ENCODE measurements at places on chromosomes 5 and 9.

DNA sequence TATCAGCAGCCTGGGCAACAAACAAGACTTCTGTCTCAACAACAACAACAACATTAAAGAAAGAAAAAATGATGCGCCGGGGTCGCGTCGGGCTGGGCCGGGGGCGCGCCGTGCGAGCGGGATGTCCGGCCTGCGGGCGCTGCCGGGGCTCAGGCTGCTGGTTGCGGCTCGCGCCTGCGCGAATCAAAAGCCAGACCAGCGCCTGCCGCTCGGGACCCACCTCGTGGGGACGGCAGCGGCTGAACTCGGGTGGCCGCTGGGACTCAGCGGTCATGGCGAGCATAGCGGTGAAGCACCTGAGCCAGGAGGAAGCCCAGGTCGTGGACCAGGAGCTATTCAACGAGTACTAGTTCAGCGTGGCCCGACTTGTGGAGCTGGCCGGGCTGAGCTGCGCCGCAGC, 11.9 kb upstream of the NHP2 start:
- no peak for DNase-seq

- no peak for DNase-seq
These were observed 406.7 kb upstream of the IRX4 start for GRCh38 chr5:2289380-2289779.

- no peak for DNase-seq
These were observed 262.8 kb downstream of the NR3C1 start for GRCh38 chr5:143140492-143141203.

GRCh38 chr5:137286025-137286610, 213.0 kb downstream of the SPOCK1 start:
- DNase-seq, result no peak

DNA sequence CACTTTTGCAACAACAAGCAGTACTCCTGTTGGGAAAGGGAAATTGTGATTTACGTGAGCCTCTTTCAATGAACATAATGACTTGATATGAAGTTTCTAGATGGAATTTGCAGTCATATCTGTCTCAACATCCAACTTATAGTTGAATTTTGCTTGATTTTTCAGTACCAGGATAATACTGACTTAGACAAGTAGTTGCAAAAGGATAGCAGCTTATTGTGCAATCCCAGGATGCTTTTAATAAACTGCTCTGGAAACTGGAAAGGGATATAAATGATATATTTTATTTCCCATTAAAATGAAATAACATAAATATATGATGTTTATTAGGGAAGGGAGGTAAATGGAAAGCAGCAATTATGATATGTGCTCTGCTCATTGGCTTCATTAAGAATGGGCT, 174.4 kb upstream of the RGMB start:
- no peak for DNase-seq

- DNase-seq, result no peak
These were observed 3.6 kb upstream of the FAM163B start for GRCh38 chr9:133612816-133613215.

DNA sequence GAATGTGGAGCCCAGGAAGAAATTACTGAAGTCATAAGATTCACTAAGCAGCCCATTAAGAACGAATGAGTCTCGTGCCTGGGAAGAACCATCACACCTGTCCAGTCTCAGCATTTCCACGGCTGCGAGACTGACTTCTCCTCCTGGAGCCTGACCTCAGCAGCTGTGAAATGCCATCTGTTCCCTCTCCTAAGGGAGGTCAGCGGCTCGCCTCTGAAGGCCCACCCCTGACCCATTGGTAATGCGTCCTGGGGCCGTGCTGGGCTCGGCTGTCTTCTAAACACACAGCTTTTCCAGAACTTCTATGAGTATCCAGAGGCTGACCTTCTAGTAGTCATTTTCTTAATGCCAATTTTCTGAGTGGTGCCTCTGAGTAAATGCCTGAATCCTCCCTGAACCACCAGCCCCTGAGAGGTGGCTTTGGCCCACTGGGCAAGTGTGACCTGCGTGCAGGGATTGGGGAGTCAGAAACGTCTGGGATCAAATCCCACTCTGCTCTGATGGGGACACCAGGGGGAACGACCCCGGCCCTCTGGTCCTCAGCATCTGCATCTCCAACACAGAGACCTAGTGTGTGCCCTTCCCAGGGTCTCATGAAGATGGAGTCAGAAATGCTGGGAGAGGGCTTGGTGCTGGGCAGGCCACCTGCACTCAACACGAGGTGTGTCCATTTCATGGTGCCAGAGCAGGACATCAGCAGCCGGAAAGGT, 5.7 kb downstream of the SLC6A3 start:
- no peak for DNase-seq

GRCh38 chr5:119795768-119796167, 166.4 kb downstream of the FAM170A start:
- no peak for DNase-seq

DNA sequence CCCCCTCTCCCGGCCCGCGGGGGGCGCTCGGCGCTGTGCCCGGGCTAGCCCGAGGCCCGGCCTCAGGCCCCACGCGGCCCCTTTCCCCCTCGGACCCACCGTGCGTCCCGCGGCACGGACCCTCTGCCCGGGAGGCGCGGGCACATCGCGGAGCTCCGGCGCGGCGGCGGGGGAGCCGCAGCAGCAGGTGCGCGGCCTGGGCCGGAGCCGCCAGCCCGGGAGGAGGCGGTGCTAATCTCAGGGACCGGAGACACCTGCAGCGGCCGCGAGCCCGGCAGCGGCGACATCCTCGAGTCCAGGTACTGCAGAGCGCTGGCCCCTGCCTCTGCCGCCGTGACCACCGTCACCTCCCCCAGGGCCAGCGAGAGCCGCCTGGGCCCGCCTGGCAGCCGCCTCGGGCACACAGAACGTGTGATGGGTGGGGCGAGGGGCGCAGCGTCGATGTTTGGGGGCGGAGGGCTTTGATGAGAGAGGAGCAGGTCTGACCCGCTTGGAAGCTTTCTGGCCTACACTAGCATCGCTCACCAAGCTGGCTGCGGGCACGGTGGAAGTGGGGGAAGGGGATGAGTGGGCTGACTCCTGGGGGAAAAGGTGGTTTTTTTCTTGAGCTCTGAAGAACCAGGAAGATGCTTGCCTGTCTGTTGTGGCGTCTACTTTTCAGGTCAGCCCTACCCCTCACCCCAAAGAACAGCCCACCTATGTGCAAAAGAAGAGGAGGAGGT, 524 bp downstream of the CYFIP2 start:
- DNase-seq, result no peak

DNA sequence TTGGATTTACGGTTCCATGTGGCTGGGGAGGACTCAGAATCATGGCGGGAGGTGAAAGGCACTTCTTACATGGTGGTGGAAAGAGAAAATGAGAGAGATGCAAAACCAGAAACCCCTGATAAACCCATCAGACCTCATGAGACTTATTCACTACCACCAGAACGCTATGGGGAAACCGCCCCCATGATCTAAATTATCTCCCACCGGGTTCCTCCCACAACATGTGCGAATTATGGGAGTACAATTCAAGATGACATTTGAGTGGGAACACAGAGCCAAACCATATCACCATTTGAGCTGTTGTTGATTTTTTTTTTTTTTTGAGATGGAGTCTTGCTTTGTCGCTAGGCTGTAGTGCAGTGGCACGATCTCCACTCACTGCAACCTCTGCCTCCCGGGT, 16.5 kb downstream of the DAB2IP start:
- no peak for DNase-seq

DNA sequence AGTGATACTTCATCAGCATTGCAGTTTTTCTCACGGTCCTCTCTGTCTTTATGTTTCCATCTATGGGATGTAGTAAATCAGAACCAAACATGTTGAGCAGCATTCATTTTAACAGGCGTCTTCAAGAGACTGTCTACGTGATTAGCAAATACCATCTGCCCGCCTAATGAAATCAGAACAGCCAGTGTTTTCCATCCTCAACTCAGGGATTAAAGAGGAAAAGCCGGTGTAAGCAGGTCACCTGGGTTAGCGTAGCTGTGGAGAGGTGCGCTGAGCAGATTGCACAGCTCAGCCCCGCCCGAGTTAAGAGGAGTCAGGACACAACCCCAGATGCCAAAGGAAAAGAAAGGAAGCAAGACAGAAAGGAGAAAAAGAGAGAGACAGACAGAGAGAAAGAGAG, 54.3 kb upstream of the ANKRD33B start:
- DNase-seq, result no peak

DNA sequence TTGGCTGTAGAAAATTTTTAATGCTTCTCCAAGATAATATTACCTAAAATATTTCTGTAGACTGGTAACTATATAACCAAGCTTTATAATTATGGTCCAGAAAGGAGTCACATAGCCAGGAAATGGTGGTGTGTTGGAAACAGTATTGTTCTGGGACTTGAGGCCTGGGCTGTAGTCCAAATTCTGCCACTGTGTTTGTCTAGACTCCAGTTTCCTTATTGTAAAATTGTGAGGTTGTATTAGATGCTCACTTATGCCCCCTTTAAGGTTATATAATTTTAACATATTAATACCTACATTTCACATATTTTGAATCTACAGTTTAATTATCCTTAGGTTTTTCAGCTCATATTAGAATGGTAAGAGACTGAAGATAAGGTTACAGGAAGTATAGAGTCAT, 42.4 kb downstream of the STX17 start:
- no peak for DNase-seq

DNA sequence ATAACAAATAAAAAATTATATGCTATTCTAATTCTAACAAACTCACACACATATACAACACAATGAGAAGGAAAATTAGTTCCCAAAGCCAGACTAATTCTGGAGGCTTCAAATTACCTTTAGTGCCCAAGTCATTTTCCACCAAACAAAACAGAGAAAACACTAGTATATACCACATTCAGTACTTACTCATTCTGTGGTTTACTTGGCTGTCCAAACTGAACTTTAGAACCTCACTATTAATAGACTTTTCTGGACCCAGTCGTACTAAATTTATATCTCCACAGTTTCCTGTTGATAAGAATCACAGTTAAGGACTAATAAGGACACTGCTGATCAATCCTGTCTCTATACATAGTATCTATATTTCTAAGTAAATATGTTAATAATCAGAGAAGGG, 66.4 kb downstream of the SETX start:
- DNase-seq, result no peak

DNA sequence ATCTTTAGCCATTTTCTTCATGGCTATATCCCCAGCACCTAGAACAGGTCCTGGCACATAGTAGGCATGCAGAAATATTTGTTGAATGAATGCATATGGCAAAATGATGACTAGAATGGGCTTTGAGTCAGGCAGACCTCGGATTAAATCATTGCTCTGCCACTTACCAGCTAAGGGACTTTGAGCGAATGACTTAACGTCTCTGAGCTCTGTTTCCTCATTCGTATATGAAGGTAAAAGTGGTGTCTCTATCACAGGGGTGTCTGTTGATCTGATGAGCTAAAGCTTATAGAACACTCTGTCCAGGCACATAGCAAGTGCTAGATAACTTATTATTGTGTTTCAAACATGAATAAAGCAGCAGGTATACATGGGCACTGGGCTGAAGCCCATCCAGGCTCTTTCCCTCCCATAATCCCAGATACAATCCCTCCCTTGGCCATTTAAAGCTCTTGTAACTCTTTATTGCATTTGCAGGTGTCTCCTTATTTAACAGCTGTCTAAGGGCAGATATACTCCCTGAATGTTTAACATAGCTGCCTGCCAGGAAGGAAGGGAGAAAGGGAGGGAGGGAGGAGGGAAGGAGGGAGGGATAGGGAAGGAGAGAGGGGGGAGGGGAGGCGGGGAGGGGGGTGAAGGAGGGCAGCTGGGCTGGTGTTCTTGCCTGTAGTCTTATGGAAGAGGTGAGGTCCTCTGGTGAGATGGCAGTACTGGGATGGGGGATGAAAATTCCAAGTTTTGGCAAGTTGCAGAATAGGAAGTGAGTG, 23.2 kb upstream of the STXBP1 start:
- DNase-seq, result no peak

DNA sequence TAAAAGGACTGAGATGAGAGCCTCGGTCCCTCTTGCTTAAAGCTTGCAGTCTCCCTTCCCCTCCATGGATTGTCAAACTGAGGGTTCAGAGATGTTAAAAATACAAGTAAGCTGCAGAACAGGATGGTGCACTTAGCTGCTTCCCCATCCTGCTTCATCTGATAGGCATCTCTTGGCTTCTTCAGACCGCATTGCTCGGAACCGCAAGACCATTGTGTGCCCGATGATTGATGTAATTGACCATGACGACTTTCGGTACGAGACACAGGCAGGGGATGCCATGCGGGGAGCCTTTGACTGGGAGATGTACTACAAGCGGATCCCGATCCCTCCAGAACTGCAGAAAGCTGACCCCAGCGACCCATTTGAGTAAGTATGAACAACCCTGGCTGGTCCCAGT, 65.5 kb upstream of the SAP30L start:
- DNase-seq, result no peak

Data from NCI-H2107 (cell line).